ENCODE measurements at places on chromosomes 7 and 10.

GRCh38 chr7:30224511-30225062, 59.8 kb upstream of the ZNRF2 start:
- DNase-seq, result no peak

DNA sequence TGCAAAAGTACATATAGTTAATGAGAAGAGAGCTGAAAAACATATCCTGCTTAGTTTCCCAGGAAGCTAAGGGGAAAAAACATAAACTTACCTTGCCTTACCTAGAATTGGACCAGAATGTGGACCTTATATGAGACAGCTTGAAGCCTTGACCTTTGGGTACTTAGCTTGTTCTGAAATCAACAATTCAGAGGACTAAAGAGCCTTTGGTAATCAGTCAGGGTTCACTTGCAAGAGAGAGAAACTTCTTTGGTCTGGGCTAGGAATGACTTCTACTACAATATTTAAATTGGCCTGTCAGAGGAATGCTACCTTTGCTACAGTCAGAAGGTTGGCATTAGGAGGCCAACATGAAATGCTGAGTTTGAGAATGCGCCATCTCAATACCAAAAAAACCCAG, 24.9 kb downstream of the SAMD8 start:
- DNase-seq, result no peak

GRCh38 chr10:123994417-123995081, 98.8 kb downstream of the CHST15 start:
- peak; percentile 80 for DNase-seq

DNA sequence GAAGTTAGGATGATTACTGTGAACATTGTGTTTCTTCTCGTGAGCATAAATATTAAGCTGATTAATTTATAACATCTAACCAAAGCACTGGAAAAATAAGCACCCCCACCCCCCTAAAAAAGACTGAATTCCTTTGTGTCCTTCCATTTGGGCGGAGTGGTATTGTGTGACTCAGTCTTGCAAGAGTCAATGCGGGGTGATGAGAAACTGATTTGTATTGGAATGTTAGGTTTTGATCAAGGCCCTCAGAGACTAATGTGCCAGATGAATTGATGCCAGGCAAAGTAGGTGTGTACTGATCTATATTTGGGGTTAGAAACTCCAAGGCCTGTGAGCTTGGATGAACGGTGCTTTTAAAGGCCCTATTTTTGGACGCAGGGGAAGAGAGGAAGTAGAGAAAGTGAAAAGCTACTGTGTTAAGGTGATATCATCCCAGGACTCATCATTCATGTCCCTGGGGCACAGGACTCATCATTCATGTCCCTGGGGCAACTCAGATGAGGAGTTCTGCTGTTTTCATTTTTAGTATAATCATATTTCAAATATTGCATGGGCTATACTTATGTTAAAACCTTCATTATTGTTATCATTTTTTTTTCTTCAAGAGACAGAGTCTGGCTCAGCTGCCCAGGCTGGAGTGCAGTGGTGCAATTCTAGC, 61.3 kb upstream of the PTN start:
- no peak for DNase-seq

GRCh38 chr10:73908853-73909539, 1.9 kb upstream of the PLAU start:
- peak; percentile 16 for DNase-seq

DNA sequence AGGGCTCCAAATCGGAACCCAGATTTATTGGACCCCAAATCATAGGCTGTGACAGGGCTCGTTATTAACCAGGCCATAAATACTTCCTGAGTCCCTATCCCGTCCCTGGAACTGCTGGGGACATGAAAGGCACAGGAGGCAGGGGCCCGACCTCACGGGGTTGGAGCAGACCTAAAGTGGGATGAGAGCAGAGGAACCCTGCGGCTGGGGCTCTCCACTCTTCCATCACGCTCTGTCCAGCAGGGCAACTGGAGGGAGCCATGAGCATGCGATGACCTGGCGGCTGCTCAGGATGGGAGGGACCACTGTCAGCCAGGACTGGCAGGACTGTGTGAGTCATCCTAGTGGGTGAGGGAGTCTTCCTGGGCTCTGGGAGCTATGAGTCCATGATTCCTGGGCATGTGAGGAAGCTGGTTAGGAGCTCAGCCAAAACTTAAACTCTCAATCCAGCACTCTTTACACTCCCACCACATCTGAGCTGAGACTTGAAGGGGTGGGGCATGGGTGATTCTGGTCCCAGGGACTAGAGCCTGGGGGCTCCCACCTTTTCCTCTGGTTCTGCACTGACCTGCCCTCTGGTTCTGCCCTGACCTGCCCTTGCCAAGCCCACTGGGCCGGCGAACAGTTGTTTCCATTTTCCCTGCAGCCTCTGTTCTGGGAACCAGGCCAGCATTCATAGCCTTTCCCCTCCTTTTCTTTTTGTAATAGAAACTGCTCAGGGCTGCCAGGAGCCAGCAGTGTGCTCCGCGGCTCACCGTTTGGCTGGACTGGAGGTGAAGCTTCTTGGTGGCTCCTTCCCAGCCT, 47.1 kb downstream of the SYPL1 start:
- DNase-seq, result no peak

GRCh38 chr7:106358103-106358663, 73.4 kb upstream of the NAMPT start:
- no peak for DNase-seq

DNA sequence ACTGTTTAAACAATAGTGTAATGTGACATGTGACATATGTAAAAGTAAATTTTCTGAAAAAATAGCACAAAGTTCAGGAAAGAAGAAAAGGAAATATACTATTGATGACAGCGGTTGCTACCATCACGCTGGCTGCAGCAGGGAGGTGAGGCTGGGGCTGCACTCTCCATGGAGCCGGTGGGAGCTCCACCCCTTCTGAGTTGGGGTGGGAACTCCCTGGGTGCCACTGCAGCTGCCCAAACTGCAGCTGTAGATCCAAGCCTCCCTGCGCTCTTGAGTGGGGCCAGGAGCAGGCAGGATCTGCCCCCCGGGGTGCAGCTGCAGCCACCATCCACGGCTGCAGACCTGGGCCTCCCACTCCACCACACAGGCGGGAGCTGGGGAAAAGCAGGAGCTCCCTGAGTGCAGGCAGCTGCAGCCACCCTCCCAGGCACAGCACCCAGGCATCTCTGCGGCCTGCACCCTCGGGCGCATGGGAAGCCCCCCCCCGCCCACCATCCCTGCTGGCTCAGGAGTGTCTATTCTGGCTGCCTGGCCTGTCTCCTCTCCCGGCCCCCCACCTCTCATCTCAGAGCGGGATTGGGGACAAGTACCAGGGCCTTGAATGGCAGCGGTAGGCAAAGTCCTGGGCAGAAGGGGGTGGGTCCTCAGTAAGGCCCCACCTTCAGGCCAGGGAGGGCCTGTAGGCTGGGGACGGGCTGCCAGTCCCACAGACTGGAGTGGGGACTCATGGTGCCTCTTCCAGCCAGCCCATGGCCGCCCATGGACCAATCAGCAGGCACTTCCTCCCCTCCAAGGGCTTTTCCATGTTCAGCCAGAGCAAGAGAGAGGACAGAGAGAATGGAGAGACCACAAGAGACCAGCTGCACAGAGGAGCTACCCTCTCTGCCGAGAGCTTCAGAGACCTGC, 50.1 kb downstream of the TNS3 start:
- no peak for DNase-seq

- DNase-seq, result no peak
These were observed 57.2 kb downstream of the PROSER2 start for GRCh38 chr10:11880151-11881029.

DNA sequence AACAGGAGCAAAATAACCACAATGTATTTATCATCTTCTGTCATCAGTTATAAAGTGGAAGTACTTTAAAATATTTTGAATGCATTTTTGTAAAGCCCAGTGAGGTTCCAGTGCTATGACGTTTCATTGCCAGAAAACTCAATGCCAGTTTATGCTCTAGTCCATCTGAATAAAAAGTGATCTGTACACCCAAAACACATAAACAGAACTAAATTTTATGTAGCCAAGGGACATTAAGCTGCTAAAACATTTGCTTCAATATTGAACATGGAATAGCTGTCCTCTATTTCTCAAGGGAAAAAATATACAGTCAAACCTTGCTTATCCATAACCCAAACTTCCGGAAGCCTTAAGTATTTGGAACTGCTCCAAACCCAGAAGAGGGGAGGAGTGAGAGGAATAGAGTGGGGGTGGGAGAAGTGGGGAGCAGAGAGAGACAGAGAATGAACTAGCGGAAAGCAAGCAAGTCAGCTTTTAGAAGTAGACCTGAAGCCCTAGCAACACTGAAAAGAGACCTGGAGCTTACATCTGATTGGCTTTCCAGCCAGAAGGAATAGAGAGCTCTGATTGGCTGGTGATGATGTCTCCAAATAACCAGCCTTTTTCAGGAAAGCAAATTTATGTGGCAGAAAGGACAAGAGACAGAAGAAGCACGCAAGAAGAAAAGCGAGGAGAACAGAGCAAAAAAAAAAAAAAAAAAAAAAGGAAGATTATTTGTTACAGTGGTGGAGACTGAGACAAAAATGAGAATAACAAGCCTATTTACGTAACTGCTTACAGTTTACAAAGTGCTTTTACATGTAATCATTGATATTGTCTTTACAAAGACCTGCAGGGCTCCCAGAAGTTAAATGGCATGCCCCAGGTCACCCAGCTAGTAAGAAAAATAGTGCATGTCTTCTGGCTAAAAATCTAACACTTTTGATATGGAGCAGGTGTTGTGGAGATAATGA, 196.0 kb downstream of the RNLS start:
- DNase-seq, result no peak

DNA sequence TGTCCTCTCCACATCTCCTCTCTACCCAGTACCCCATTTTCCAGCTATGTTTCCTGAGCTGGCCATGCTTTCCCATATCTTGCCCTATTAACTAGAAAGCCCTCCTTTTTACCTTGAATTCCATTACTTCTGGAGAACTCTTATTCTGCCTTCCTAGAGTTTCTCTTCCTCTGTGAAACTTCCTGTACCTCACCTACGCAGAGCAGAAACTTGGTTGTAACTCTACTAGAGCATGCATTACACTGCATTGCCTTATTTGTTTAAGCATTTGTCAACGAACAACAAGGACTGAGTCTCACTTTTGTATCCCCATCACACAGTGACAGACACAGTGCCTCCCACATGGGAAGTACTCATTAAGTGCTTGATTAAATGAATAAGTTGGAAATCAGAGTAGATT, 36.4 kb downstream of the VCL start:
- no peak for DNase-seq

DNA sequence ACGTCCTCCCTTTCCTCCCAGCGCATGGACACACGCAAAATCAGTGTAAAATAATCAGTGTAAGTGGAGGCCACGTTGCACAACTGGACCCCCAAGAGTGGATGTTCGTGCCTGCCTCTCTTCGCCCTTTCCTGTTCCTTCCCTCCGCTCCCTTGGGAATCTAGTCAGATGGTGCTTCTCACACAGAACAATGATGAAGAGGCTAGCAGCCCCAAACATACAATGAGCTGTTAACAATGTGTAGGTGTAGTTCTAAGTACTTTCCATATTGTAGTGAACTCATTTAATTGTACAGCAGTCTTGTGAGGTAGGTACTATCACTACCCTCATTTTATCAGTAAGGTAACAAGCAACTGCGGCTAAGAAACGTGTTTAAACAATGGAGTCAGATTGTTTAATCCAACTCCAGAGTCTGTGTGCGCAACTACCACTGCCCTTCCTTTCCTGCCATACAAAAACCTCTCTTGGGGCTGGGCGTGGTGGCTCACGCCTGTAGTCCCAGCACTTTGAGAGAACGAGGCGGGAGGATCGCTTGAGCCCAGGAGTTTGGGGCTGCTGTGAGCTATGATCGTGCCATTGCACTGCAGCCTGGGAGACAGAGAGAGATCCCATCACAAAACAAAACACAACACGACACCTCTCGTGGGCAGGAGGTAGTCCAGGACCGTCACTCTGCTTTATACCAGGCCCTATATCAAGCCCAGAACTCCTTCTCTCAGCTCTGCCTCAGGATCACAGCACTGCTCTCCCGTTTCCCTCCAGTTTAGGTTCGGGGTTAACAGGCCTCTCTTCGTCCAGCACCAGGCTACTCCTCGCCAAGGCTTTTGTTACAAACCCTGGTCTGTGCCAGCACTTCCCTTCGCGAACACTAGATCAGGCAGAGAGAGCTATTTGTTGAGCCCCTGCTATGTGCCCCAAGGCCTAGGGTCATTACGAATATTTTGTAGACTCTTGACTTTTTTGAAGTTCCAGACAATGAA, 1.1 kb downstream of the FKBP9 start:
- DNase-seq, result no peak

- no peak for DNase-seq
These were observed 20.6 kb upstream of the GDI2 start for GRCh38 chr10:5833814-5834213.

- no peak for DNase-seq
These were observed 41.0 kb downstream of the KIAA1217 start for GRCh38 chr10:24249829-24250415.

- no peak for DNase-seq
These were observed 667.7 kb downstream of the SUGCT start for GRCh38 chr7:40802497-40802896.

DNA sequence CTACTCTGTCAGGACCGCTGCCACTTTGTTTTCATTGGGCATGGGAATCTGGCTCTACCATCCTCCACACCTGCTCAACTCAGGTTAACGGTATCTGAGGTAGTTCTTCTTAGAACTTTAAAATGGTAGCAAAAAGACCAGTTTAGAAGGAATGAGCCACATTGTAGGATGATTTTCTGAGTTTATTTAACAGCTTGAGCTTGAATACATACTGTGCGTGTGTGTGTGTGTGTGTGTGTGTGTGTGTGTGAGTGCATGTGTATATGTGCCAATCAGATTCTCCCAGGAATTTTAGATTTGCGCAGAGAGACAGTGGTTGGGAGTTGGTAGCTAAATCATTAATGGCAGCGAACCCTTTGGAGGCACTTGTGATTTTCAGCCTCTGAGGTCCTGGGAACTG, 81.4 kb downstream of the SPAG6 start:
- DNase-seq, result no peak

- DNase-seq, result no peak
These were observed 207.0 kb upstream of the ZMIZ1 start for GRCh38 chr10:78861529-78862327.

DNA sequence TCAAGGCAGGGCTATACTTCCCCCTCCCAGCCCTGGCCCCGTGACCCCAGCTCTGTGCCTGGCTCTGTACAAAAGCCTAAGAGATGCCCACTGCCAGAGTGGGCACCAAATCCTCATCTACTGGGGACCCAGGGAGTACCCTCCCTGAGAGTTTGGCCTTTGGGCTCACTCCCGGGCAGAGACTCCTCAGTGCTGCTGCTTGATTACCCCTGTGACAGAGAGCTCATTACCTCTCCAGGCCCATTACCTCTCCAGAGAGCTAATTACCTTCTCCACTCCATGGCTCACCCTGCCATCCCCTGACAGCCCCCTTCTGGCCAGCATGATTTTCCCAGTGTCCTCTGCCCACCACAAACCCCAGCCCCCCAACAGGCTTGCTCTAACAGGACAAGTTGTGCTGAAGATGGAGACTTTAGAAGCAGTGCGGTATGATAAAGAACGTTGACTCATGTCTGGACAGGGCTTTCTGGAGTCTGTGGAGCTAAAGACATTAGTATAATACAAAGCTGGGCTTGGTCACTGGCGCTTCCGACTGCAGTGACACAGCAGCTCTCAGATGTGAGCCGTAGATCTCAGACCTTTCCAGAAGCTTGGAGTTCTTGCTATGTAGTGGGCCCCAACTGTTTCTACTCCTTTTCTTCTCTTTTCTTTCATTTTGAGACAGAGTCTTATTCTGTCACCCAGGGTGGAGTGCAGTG, 111.3 kb upstream of the KCTD7 start:
- no peak for DNase-seq

- DNase-seq, result no peak
These were observed 15.3 kb downstream of the PAPSS2 start for GRCh38 chr10:87674943-87675342.

- DNase-seq, result no peak
These were observed 17.1 kb downstream of the WIPI2 start for GRCh38 chr7:5207131-5207530.

- DNase-seq, result no peak
These were observed 120.0 kb downstream of the LYZL1 start for GRCh38 chr10:29408847-29409240.

All from T-helper 9 cell (primary cell).